T follicular helper cell (primary cell): ENCODE measurements at places on chromosomes 13 and 19.

GRCh38 chr13:97826421-97827012 is 127.0 kb upstream of the IPO5 start:
- DNase-seq, result no peak

GRCh38 chr19:12994701-12995595 is at the start of gene NFIX:
TSS of gene NFIX (plus strand) at chr19:12995475. CDS start at chr19:12995838, 363 bp downstream.
- peak; percentile 38 for DNase-seq

DNA sequence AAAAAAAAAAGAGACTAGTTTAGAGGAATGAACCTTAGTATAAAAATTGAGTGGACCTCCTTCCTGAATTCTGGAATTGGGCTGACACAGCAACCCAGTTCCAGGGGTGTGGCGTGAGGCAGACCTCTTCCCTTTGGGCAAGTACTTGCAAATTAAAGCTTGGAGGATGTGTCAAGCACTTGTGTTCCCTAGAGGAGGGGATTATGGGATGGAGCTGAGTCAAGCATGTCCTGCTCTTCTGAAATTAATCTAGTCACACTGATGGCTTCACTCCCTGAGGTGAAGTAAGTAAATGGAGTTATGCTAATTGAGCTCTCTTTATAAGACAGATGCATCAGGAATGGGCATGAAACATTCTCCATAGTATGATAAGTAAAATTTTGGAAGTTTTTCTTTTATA is 107.7 kb upstream of the HTR2A start:
- no peak for DNase-seq

DNA sequence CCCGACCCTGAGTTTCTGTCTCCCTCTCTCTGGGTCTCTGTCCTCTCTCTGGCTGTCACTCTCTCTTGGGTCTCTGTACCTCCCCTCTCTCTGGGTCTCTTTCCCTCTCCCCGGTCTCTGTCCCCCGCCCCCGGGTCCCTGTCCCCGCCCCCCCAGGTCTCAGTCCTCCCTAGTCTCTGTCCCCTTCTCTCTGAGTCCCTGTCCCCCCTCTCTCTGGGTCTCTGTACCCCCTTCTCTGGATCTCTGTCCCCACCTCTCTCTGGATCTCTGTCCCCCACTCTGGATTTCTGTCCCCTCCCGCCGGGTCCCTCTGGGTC is 2.3 kb upstream of the FTL start:
- DNase-seq, result no peak

GRCh38 chr19:35522745-35523327 is 5.3 kb downstream of the SBSN start:
- DNase-seq, result no peak

DNA sequence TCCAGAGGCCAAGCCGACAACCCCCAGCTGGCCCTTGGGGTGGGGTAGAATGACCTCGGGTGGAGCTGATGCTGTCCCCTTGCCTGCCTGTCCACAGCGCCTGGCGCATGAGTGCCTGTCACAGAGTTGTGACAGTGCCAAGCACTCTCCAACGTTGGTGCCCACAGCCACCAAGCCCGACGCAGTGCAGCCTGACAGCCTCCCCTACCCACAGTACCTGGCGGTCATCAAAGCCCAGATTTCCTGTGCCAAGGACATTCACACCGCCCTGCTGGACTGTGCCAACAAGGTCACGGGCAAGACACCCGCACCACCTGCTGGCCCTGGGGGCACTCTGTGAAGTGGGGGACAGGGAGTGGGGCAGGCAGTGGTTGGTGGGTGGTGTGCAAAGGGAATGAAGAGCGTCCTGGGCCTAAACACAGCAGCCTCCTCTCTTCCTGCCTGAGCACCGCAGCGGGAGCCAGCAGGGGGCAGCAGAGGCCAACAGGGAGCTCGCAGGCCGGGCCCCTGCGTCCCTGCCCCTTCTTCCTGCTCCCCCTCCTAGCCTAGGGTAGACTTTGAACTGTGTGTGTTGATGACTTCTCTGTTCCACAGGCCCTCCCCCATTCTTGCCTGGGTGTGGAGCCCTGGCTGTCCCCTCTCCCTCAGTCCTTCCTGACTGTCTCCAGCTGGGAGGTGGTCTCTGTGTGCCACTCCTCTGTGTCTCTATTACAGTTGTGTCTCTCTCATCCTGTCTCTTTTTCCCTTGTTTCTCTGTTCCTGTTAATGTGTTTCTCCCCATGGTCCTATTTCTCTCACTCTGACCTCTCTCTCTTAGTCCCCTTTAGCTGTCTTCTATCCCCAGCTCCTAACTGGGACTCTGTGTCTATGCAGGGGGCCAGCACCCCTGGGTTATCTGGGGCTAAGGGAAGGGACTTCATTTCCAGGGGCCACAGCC is 6.5 kb downstream of the MED29 start:
- DNase-seq, result peak; percentile 90

GRCh38 chr19:4445963-4446703 is 11.5 kb downstream of the UBXN6 start:
- no peak for DNase-seq

GRCh38 chr13:113825841-113826240 is 38.0 kb downstream of the GAS6 start:
- DNase-seq, result no peak

GRCh38 chr19:29491491-29491890 is 34.3 kb upstream of the VSTM2B start:
- no peak for DNase-seq

DNA sequence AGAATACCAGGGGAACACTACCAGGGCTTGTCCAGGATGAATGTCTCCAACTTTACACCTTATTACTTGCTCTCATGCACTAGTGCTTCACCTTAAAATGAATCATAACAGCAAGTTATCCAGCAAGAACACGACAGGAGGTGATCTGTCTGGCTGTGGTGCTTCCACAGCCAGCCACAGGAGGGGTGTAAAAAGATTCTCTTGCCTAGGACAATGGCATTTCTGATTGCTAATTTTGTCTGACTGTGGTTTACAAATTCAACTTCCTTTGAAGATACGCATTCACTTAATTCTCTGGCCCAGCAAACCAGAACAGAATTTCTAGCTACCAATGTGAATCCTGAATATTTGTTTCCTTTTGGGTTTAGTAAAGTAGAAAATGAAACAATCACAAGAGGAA is 23.1 kb upstream of the COG3 start:
- no peak for DNase-seq

GRCh38 chr13:71864094-71864985 is 2.7 kb downstream of the DACH1 start:
- DNase-seq, result no peak

DNA sequence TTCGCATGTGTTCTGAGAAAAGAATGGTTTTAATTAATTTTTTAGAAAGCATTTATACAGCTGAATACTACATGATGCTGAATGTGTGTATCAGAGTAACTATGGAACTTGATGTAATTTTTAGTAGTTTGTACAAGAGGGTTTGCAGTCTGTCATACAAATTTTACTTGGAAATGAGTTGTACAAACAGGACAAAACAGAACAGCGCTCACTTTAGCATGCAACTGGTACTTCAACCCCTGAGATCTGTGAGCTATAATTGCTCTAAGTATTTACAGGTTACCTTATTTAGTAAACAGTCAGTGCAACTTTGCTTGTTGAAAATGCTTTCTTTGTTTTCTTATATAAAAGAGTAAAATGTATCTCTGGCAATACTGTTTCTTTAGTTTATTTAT is 706 bp downstream of the TNFRSF19 start:
- no peak for DNase-seq

- no peak for DNase-seq
Measured at GRCh38 chr13:81326913-81327312, 986.0 kb upstream of the SPRY2 start.

DNA sequence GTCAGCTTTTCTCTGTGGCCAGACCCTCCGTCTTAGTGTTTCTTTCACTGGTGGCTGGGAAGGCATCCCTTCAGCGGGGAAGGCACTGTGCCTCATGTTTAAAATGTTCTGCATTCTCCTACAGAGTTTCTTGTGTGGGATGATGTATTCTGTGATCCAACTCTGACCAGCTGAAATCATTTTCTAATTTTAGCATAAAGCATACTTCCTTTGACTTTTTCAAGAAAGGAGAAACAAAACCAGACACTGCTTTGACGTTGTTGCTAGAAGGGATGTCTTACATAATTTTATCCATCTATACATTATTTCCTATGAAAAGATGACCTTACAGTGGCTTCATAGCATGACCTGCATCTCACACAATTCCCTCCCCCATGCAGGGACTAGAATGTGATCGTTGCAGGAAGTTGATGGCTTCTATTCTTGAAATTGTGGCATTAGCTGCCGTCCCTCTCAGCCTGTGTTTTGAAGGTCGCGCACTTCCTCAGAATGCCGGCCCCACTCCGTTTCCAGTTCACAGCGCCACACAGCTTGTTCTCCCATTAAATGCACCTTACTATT is 38.6 kb upstream of the TEX29 start:
- DNase-seq, result no peak

DNA sequence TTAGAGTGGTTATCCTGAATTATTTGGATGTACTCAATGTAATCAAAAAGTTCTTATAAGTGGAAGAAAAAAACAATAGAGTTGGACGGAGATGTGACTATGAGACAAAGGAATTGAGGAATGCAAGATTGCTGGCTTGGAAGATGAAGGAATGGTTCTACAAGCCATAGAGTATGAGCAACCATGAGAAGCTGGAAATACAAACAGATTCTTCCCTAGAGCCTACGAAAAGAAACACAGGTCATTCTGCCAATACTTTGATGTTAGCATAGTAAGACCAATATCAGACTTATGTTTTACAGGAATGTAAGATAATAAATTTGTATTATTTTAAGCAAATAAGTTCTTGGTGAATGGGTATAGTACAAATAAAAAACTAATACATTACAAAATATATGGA is 249.2 kb downstream of the DIAPH3 start:
- no peak for DNase-seq

GRCh38 chr19:1318678-1319471 is 33.2 kb downstream of the EFNA2 start:
- no peak for DNase-seq

- DNase-seq, result no peak
Measured at GRCh38 chr19:30420881-30421280, 48.7 kb downstream of the ZNF536 start.

- no peak for DNase-seq
Measured at GRCh38 chr13:98598043-98598442, 21.1 kb upstream of the STK24 start.

- DNase-seq, result no peak
Measured at GRCh38 chr13:60647547-60647946, 250.5 kb downstream of the TDRD3 start.

DNA sequence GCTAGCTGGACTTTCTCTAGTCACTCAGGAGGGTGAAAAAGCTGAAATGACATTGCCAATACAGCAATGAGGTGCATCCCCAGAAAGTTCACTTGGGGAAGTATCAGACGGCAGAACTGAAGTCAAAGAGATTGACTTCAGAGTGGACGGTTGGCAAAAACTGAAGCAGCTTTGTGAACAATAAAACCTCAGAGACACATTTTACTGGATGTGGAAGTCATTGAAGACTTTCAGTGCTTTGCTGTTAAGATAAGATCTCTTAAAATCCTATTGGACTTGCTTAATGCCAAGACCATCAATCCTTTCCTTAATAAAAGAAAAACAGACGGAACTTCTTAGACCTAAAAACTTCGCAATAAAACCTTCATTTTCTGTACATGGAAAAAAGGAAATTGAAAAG is 103.7 kb downstream of the ABCC4 start:
- no peak for DNase-seq

GRCh38 chr19:49064768-49065611 is at the start of gene NTF4:
TSS of gene NTF4 (minus strand) at chr19:49064818. CDS start at chr19:49061997, 2,821 bp downstream.
- no peak for DNase-seq

DNA sequence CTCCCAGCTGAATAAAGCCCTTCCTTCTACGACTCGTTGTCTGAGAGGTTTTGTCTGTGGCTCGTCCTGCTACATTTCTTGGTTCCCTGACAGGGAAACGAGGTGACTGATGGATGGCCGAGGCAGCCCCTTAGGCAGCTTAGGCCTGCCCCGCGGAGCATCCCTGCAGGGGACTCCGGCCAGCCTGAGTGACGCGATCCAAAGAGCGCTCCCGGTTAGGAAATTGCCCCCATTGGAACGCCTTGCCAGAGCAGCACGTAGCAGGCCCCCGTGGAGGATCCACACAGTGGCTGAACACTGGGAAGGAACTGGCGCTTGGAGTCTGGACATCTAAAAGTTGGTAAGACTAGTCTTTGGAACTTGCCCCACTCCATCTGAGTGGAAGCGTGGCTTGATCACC is 296.8 kb upstream of the SGCG start:
- DNase-seq, result no peak

DNA sequence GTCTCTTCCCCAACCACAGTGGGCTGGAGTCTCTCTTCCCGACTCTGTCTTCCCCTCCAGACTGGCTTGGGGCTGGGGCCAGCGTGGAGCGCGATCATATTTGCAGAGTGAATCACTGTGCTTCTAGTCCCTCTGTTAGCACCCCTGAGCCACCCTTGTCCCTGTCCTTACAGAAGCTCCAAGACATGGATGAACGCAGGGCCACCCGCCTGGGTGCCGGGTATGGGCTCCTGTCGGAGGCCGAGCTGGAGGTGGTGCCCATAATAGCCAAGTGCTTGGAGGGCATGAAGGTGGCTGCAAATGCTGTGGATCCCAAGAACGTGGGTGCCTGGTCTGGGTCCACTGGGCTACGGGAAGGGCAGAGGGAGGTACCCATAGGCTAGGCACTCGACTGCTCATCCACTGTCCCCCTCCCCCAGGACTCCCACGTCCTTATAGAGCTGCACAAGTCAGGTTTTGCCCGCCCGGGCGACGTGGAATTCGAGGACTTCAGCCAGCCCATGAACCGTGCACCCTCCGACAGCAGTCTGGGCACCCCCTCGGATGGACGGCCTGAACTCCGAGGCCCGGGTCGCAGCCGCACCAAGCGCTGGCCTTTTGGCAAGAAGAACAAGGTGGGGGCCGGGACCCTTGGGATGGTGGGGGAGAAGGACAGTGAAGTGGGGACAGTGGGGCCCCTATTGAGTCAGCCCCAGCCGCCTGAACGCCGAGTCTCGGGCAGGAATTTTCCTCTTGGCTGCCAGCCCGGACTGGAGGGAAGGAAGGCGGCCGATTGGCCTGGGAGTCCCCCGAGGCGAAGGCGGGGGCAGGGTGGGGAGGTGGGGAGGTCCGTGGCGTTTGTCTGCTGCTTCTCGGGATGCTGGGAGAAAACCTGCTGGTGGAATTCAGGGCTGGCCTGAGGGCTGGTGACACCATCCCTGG is 5.2 kb downstream of the TRIP10 start:
- no peak for DNase-seq

- no peak for DNase-seq
Measured at GRCh38 chr19:6458695-6459261, 814 bp downstream of the SLC25A23 start.

DNA sequence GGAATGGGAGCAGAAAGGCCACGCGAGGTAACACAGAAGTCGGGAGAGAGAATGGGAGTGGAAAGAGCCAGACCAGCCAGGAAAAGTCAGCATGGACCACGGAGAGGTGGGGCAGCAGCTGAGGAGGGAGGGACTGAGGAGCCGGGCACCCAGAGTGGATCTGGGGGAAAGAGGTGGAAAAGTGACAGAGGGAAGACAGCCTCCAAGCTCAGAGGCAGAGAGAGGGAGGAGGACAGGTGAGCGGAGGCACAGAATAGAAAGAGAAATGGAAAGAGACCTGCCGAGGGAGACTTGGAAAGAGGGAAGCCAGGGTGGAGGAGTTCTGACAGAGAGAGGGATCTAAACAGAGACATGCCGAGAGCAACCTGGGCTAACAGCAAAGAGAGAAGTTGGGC is 1.6 kb downstream of the GRIK5 start:
- DNase-seq, result no peak
